Psoas muscle (tissue), 8 donors: ENCODE measurements at places on chromosomes 2 and 18. TPM values are rescaled to one million over a fixed set of nuclear protein-coding genes. Genes with fewer than 3 reads are reported as not detected.

- no peak for DNase-seq
These were observed 27.0 kb downstream of the RBKS start for GRCh38 chr2:27863146-27863545.

The ABCA12 gene
- total RNA-seq = not detected

DNA sequence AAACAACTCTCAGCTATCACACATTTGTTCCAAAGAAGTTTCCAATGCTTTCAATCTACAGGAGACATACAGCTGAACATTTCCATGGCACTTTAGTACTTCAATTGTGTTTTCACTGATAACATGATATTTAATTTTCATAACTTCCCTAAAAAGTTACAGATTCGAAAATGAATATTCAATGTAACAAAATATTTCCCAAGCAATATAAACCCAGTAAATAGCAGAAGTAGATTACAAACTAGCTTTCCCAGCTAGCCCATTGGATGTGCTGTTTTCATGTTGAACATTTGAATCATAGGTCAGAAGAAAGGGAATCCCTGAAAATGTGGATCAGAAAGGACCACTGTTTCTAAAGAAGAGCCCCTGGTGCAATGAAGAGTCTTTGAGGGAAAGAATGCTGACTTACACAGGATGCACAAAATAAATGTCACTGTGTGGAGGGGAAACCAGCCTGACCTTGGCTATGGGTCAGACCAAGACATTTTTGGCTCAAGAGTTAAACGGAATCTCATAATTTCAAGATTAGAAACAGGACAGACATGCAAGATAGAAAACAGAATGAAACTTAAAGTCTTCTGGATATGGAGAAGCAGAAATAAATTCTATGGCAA is 22.5 kb downstream of the CYTIP start:
- no peak for DNase-seq

The IL1R2 gene
- 3.1 TPM for total RNA-seq

GRCh38 chr2:191038241-191038725 is 24.3 kb upstream of the STAT1 start:
- DNase-seq = no peak

GRCh38 chr2:161419638-161420190 is 3.6 kb downstream of the TBR1 start:
- no peak for DNase-seq

GRCh38 chr2:175577368-175577970 is 396.0 kb upstream of the ATP5MC3 start:
- no peak for DNase-seq

DNA sequence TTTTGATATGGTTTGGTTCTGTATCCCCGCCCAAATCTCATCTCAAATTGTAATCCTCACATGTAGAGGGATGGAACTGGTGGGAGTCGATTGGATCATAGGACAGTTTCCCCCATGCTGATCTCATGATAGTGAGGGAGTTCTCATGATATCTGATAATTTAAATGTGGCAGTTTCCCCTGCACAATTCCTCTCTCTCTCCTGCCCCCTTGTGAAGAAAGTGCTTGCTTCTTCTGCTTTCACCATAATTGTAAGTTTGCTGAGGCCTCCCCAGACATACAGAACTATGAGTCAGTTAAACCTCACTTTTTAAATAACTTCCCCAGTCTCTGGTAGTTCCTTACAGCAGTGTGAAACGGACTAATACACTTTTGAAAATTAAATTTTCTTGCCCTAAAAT is 12.3 kb upstream of the KCNJ3 start:
- no peak for DNase-seq

DNA sequence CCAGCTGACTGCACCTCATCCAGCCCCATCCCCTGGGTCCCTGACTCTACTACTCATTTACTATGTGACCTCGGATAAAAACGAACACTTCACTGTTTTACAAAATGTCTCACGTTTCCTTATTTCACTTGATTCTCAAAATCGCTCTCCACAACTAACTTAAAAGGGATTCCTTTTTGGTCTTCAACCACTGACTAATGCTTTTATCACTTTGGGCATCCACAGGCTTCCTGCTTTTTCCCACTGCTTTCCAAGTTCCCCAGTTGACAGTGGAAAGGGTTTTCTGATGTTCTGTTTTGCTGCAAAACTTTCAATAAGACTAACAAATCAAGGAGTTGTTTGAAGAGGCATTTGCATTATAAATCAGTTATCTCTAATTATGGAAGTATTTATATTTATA is 24.1 kb downstream of the EIF2AK3 start:
- DNase-seq = no peak

The TTR gene
- not detected for total RNA-seq

DNA sequence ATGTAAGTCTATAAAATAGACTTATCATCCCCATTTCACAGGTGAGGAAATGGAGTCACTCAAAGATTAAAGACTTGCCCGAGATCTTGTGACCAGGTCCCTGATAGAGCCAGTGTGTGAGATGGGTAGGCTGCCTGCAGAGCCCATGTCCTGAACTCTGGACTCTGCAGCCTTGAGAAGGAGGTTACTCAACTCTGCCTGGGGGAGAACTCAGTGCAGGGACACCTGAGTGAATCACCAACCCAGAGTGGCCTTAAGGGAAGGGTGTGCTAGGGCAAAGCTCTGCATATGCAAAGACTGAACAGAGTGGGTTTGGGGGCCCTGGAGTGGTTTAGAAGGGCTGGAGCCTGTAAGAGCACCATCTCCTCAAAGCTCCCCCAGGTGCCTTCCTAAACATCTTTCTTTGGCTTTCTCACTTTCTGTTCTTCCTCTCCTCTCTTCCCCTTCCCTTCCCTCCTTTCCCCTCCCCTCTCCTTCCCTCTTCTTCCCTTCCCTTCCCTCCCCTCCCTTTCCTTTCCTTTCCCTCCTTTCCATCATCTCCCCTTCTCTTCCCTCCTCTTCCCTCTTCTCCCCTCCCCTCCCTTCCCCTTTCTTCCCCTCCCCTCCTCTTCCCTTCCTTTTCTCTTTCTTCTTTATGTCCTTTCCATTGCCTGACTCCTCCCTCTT is 67.6 kb downstream of the CELF4 start:
- DNase-seq = no peak

GRCh38 chr18:28193177-28193778 is 16.3 kb upstream of the CDH2 start:
- no peak for DNase-seq

The PXDN gene
- total RNA-seq = 12.5 TPM

- DNase-seq = no peak
These were observed 15.6 kb upstream of the YWHAQ start for GRCh38 chr2:9646196-9647030.
